Activated CD8-positive, alpha-beta memory T cell treated with anti-CD3 and anti-CD28 coated beads for 48 hours (primary cell): ENCODE measurements at places on chromosomes 7 and 10.

- no peak for DNase-seq
Measured at GRCh38 chr10:5105626-5106025, 11.4 kb downstream of the AKR1C3 start.

DNA sequence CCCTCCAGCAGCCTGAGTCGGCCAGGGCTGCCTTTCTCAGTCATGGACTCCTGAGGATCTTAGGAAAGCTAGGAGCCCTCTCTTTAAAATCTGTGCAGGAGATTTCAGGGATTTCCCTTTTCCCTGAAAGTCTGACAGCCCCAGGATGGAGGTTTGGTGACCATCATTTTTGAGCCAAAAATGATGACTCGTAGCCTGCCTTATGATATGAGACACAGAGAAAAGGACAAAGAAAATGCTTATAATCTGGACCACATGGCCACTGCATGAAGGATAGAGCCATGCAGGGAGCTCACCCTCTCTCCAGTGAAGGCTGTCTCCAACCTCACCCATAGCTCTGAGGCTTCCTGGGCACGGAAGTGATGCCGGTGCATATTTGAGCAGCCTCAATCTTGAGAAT lies 106.6 kb upstream of the CHST15 start:
- DNase-seq = no peak

GRCh38 chr10:74854610-74855009 lies 28.2 kb downstream of the KAT6B start:
- DNase-seq = no peak

DNA sequence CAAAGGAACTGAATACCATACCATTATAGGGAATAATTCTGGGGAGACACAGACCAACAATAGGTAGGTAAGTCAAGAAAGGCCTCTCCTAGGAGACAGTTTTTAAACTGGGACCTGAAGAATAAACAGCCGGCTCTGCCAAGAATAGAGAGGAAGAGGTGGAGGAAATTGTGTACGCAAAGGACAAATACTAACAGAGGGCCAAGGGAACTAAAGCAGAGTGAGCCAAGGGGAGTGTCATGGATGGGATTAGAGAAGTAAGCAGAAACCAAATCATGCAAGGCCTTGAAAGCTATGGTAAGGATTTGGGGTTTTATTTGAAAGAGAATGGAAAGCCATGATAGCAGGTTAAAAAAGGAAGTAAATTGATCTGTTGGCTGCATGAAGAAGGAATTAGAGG lies 18.1 kb upstream of the ITGB8 start:
- DNase-seq = no peak

DNA sequence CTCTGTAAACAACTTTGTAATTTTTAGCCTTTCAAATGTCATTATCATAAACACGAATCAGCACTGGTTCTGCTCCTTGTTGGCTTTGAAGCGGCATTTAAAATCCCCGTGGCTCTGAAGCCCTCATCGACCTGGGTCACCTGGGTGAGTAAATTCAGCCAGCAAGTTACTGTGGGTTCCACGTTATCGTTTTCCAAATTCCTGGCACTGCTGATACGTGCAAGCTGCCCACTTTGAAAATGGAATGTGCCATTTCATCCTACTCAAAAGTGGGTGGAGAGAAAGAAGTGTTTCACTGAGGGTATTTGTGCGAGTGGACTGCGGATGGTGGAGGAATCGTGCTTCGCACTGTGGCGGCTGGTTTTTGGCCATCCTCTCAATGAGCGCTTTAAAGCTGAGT lies 281.7 kb downstream of the KLF6 start:
- no peak for DNase-seq

GRCh38 chr10:47340608-47341170 lies 7.5 kb upstream of the RBP3 start:
- peak; percentile 59 for DNase-seq

- DNase-seq = no peak
Measured at GRCh38 chr7:128681794-128682537, 9.9 kb downstream of the GARIN1A start.

DNA sequence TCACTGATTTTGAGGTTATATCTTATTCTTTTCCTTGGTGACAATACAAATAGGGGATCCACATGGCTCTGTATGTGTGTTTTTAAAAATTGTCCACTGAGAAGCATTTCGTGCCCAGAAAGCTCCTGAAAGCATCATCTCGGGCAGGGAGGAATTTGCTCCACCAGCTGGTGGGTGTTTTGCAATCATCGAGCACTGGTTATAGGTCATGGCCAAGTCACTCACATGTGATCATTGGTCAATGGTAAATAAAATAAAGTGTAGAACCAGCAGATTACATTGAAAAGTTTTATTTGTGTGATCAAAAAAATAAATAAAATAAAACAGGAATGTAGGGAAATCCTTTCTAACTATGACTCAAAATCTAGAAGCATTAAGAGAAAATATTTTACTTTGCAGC lies 23.0 kb upstream of the SNX13 start:
- no peak for DNase-seq
